ENCODE measurements at places on chromosomes 4 and X.

DNA sequence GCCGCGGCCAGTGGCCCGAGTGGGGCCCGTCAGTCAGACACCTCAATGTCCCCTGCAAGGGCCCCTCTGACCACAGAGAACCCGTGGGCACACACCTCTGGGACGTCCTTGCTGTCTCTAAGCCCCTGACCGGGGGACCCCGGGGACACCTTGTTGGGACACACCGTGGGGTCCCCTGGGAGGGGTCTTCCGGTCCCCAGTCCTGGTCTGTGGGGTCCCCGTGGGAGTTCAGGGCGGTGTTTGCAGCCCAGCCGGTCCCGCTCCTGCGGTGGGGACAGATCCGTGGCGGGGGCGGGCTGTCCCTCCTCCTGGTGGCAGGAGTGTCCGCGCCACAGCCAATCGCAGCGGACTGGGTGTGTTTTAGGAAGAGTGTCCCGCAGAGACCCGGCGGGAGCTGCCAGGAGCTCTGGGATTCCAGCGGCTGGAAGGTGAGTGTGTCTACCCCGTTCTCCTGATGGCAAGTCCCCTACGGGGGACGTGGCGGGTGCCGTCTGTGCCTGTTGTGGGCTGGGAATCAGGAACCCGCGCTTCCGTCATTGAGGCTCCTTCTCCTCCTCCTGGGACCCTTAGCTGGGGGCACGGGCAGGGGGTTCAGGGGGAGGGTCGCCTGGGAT lies 5.1 kb upstream of the PLCXD1 start:
- DNase-seq: peak; percentile 38

DNA sequence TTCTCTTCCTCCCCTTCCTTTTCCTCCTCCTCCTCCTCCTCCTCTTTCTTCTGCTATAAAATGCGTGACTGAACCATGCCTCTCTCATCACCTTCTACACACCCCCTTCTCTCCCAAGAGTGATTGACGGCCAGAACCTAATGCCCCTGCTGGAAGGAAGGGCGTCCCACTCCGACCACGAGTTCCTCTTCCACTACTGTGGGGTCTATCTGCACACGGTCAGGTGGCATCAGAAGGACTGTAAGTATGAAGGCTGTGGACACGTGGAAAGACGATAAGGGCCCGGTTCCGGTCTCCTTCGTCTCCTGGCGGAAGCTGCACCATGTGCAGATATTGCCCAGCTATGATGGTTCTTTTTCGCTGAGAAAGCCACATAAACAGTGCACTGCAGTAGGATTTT lies 12.1 kb upstream of the ARSF start:
- DNase-seq: no peak

DNA sequence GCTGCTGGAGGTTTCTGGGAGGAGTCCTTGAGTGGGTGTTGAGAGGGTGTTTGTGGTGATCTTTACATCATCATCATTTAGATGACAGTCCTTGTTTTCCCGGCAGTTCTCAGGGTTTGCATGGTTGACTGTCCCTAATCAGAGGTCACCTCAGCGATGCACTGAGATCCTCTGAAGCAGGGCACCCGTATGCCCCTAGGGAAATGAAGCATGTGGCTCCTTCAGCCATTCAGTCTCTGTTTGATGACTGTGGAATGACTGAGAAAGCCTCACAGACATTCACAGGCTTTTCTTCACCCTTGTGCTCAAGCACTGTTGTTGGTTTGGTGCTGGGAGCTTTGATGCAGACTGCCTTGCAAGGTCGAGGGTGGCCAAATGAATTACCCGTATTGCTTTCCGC lies 474.7 kb downstream of the SPRY1 start:
- no peak for DNase-seq

GRCh38 chr4:24172406-24172805 lies 282.6 kb upstream of the PPARGC1A start:
- no peak for DNase-seq

DNA sequence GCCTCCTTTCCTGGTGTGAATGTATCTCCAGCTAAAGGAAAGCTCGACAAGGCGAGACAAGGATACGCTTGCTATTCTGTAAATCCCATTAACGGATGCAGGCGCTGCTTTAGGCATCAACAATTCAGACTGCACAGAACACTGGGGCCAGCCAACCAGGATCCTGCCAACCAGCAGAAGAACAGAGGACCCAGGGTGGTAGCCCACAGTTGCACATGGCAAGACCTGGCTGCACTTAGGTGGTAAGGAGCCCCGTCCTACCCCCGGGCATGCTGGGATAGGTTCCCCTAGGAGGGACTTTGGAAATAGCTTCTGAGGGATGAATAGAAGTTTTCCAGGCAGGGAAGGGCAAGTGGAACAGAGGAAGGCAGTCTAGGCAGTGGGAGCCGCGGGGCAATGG lies 20.7 kb downstream of the PSAPL1 start:
- no peak for DNase-seq

DNA sequence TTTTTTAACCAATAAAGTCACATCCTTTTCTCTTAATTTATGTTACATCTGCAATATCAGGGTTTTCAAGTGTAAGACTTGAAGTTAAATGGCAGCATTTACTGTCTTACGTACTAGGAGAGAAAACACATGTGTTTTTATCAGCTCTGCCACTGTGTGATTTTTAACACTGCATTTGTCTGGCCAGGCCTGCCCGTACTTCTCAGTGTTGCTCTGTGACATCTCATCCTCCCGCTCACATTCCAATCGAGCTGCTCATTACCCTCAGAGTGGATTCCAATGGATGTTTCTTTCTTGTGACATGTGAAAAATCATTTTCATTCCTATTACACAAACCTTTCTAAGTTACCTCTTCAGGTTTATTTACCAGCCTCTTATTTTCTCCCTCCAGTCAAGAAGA lies 420.3 kb downstream of the FAT4 start:
- DNase-seq: no peak

DNA sequence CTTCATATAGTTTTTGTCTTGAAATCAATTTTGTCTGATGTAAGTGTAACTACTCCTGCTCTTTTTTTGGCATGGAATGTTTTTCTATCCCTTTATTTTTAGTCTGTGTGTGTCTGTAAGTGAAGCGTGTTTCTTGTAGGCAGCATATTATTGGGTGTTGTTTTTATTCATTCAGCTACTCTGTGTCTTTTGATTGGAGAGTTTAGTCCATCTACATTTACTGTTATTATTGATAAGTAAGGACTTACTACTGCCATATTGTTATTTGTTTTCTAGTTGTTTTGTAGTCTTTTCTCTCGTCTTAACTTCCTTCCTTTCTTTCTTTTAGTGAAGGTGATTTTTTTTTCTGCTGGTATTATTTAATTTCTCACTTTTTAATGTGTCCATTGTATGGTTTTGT lies 30.5 kb upstream of the TMLHE start:
- DNase-seq: no peak

GRCh38 chr4:4185528-4185927 lies 41.2 kb downstream of the OTOP1 start:
- no peak for DNase-seq

DNA sequence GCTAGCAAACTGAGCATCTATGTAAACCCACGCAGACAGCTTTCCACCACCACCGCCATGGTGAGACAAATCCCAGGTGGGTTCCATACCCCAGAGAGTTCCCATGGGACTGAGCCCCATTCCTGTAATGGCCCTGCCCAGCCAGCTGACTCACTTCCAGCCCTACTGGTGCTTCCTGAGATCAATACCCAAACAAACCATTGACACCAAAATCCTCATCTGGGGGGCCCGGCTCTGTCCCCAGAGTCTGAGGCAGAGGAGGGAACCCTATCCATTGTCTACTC lies 30.1 kb upstream of the JAKMIP1 start:
- no peak for DNase-seq

GRCh38 chr4:145788755-145789154 lies 108.8 kb downstream of the C4orf51 start:
- DNase-seq: no peak

DNA sequence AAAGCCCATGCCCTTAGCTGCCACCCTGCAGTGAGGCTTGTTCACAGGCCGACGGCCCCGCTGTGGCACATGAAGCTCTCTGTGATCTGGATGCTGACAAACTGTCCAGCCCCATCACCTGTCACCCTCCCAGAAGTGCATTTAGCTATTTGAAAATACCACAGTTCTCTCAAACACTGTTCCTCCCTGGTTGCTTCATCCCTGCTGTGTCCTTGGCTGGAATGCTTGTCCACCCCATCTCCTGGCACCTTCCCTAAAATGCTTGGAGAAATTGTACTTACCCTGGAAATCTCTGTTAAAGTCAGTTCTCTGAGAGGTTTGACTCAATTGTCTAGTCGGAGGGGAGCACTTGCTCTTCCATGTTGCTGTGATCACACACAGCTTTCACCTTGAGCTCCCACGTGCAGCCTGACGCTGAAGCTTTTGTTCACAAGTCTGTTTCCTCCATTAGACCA lies 10.1 kb downstream of the SYNPO2 start:
- DNase-seq: no peak

All from activated CD4-positive, alpha-beta T cell treated with anti-CD3 and anti-CD28 coated beads, Interleukin-2, amount 10 ng/mL, durations not matched to agents 7 days and 5 days (primary cell).